ENCODE measurements at places on chromosomes 4 and X.
A peak's percentile ranks its signal among the peaks of the same experiment; 100 is the strongest.

DNA sequence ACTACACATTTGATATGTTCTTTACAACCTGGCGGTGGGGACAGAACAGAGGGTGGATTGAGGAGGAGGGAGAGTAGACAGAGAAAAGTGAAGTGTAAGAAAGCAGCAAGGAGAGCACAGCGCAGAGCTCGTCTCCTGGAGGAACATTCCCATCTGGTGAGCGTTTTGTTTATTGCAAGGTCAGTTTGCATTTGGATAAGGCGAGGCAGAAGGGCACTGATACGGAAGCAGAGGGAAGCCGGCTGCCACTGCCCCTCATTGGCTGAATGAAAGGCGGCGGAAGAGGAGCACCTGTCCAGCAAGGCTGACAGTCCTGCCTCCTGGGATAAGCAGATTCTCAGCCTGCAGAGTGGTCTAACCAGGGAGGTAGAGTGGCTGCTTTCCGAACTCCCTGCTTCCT, 83.2 kb downstream of the GPR143 start:
- peak; percentile 76 for DNase-seq

DNA sequence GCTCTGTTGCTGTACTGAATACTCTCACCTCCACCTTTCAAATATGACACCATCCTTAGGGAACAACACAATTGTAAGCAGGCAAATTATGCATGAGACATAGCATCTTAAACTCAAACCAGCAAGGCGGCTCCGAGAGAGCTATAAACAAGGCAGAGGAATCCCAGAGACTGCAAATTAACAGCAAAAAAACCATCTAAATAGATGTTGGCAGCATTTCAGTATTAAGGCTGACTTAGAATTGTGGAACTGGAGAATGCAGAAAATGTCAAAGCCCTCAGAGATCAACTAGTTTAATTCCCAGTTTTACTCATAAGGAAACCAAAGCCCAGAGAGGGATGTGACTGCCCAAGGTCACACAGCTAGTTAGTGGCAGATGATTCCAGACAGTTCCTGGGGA, 37.2 kb upstream of the SPANXC start:
- no peak for DNase-seq

GRCh38 chr4:188976644-188977115, 837.4 kb downstream of the TRIML1 start:
- peak; percentile 81 for DNase-seq

DNA sequence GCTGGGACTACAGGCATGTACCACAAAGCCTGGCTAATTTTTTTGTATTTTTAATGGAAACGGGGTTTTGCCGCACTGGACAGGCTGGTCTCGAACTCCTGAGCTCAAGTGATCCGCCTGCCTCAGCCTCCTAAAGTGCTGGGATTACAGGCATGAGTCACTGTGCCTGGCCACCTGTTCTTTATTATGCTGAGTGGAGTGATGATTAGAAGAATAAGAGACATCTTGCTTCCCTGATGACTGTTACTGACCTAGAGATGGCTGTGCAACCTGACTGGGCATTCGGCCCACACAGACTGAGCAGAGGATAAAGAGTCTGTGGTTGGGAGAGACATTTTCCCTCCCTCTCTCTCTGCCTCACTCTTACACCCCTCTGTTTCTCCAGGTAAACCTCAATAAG, 56.7 kb downstream of the SPINK2 start:
- DNase-seq = no peak

- DNase-seq = no peak
Observed at GRCh38 chrX:40227125-40227524, 129.4 kb upstream of the BCOR start.

DNA sequence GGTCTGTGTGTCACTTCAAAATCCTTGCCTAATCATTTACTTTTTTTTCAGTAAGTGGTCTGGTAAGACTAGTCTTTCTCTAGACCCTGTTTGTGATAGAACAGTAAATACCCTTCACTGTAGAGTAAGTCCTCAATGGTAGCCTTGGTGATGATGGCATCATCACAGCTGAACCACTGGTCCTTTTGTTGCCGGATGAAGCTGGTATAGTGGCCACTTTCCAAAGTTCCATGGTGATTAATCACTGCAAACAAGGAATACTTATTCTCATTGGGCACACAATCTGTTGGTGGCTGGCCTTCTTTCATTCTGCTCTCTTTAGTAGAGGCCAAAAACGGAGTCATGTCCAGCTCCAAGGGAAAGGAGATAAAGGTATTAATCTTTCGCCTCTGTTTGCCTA, 2.9 kb downstream of the USP51 start:
- DNase-seq = no peak

DNA sequence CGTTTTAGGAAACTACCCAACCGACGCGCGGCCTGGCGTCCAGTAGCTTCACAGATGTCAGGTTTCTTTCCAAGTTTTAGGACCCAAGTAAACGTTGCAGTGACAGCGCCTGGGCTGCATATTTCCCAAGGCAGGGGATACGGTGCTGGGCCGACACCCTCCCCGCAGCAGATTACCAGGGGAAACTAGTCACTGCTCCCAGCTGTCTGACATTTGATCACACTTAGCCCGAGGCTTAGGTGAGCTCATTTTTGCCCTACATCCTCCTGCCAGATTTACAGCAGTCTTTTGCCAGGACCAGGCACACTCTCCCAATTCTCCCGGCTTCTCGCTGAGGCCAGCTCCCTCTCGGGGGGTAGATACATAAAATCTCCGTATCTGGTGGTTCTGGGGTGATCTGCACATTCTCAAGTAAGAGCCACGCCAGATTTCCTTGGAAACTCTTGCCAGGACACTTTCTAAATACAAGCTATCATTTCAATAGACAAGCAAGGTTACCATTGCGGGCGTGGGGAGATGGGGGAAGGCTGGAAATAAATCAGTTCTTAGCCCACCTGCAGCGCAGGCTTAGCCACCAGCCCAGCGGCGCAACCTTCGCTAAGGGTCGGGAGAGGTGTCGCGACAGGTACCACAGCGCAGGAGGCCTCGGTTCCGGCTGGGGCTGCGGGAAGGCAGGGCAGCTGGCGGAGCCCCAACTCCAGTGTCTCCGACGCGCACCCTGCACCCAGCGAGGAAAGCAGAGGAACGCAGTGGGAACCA, 2.5 kb upstream of the SOX3 start:
- DNase-seq = peak; percentile 84

- DNase-seq = peak; percentile 26
Observed at GRCh38 chrX:3550160-3550751, 163.2 kb downstream of the PRKX start.

DNA sequence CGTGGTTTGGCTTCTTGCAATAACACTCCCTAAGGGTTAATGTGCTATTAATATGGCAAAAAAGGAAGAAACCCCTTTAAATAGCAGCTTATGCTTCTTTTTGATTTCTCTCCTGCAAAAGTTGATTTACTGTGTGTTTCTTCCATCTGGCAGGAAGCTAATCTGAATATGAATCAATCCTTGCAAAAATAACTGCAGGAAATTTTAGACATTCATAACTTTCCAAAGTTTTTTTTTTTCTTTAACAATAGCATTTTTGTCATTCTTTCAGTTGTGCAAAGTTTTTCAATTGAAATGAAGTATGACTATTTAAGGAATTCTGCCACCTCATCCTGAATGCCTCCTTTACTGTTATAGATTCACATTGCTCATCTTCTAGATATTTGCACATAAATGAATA, 115.6 kb downstream of the SPANXA1 start:
- no peak for DNase-seq

DNA sequence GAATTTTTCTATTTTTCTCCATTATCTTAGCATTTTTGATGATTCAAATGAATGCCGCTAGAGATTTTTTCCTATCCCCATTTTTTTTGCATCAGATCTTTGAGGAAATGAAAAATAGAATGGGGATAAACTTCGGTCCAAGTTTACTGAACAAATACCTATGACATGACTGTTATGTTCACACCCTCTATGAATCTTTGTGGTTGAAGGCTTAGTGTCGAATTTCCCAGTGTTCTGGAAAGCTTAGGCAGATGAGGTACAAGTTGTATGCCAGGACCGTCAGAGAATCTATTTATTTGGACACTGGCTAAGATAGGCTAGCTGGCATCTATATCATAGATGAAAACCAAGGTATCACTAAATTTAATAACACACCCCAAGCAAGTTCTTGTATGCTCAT, 123.4 kb downstream of the SPCS3 start:
- no peak for DNase-seq

- peak; percentile 62 for DNase-seq
Observed at GRCh38 chr4:8242782-8243560, 26.6 kb upstream of the HTRA3 start.

GRCh38 chr4:185183622-185184281, 20.0 kb downstream of the CFAP97 start:
- DNase-seq = peak; percentile 43

GRCh38 chr4:143397887-143398286, 61.2 kb downstream of the GAB1 start:
- no peak for DNase-seq

DNA sequence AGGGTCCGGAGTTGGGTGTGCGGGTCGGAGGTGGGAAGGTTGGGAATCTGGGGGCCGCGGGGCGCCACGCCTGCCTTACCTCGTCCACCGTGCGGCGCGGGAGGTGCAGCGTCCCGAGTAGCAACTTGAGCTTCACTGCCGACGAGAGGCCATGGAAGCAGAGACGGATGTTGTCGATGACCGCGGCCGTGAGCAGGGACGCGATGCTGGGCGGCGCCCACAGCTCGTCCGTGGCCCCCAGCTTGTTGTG, 178 bp downstream of the NELFA start:
- DNase-seq = no peak

DNA sequence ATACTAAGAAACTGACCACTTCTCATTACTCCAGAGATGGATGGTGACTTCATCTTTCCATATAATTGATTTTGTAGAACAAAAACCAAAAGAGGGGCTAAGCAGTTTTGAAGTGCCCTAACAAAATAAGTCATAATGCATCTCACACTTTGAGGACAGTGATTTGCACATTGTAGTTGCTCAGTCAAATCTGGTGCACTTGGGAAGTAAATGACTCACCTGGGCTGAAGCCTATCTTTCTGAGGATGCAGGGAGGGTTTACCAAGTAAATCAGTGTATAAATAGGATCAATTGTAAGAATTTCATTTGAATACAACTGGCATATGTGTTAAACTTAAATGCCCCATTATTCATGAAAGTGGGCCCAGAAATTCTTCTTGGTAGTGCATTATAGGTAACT, 134.2 kb downstream of the DCLK2 start:
- no peak for DNase-seq

DNA sequence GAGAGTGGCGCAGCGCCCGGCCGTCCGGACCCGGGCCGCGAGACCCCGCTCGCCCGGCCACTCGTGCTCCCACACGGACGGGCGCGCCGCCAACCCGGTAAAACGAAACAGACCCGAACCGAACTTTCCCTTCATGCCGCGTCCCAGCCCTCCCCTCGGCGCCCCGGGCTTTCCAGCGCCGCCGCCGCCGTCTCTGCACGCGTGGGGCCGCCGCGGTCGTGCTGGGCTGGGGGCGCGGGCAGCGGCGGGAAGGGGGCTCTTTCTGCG, 222 bp downstream of the SMAD1 start:
- no peak for DNase-seq

- DNase-seq = no peak
Observed at GRCh38 chr4:56733352-56733751, 52.3 kb upstream of the HOPX start.

GRCh38 chrX:136647677-136648360, at the start of gene CD40LG:
TSS of gene CD40LG (plus strand) at chrX:136648158. CDS start at chrX:136648249, 91 bp downstream.
- DNase-seq = no peak

DNA sequence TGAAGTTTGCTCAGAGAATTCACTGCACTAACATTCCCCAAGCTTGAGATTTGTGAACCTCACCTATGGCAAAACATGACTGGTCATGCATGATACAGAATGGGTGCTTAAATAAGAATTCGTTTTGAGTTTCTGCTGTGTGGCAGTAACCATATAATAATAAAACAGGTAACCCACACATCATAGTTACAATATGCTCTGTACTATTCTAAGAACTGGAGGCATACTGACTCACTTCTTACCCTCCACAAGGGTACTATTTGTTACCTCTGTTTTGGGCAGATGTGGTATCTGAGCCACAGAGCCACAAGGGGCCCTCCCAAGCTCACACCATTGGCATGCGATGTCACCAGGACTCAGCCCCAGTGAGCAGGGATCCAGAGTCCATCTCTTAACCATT, 17.6 kb downstream of the SLC2A9 start:
- DNase-seq = no peak

- no peak for DNase-seq
Observed at GRCh38 chr4:65589921-65590320, 80.4 kb downstream of the EPHA5 start.

- DNase-seq = no peak
Observed at GRCh38 chr4:14641871-14642270, 360.4 kb upstream of the CPEB2 start.

GRCh38 chrX:44105228-44105913, 132.2 kb upstream of the NDP start:
- peak; percentile 45 for DNase-seq

DNA sequence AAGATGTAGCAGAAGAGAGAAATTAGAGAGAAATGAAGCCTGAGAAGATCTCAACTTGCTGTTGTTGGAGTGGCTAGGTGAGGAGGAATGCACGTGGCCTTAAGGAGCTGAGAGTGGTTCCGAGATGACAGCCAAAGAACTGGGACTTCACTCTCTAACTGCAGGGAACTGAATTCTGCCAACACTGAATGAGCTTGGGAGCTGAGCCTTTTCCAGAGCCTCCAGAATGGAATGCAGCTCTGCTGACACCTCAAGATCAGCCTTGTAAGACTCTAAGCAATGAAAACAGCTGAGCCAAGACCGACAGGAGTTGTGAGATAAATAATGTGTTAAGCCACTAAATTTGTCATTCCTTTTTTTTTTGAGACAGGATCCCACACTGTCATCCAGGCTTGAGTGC, 73.0 kb downstream of the TLL1 start:
- DNase-seq = no peak

DNA sequence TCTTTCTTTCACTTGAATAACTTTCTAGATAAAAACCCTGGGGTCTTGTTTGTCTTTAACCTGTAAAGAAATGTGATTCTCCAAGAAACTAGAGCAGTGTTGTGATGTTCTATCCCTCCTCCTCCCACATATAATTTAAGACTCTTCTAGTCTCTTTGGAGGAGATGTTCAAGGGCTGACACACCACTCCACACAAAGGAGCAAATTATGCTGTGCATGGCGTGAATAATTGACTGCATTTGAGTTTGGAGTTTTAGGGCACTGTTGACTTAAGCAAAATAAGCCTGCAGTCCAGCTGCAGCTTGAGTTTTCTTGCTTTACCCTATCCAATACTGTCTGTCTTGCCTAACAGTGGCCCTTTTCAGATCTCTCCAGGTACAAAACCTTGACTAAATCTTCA, 119.7 kb downstream of the CHRDL1 start:
- no peak for DNase-seq

- peak; percentile 79 for DNase-seq
Observed at GRCh38 chrX:69082753-69083150, 82.5 kb downstream of the PJA1 start.

DNA sequence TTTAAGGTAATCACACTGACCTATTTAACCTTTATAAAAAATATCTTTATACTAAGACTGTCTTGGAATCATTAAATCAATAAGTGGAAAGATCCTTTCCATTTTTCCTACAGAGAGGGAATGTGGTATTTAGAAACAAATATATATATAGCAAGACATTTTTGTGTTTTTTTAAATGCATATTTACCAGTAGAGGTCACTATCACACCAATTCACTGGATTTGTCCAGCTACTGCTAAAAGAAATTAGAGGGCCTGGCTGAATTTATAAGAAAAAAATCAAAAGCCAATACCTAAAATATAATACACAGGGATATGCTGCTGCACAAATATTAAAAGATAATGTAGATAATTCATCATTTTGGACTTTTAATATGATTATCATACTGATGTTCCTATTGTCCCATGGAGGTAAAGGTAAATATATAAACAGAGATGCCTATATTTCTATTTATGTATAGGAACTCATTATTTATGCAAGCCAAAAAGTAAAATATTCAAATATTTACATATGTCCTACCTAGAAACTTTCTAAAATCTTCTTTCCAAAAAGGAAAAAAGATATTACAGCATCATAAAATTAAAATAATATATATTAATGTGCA, 69.5 kb downstream of the PDE5A start:
- no peak for DNase-seq
